ENCODE measurements at places on chromosomes 11 and 22. TPM values are rescaled to one million over a fixed set of nuclear protein-coding genes. Genes with fewer than 3 reads are reported as not detected.
A peak's percentile ranks its signal among the peaks of the same experiment; 100 is the strongest.

- no peak for DNase-seq
Measured at GRCh38 chr22:22515890-22516289, 4.2 kb downstream of the ZNF280A start.

- no peak for DNase-seq
Measured at GRCh38 chr11:33719587-33719986, 16.6 kb downstream of the CD59 start.

The KDELR3 gene
- total RNA-seq: 24.6 TPM

The KCTD17 gene
- 22.5 TPM for total RNA-seq

The POU2AF3 gene
- total RNA-seq: 2.5 TPM

The CALCA gene
- 17.6 TPM for total RNA-seq

The SAA2 gene
- total RNA-seq: not detected

The MYO7A gene
- 3.0 TPM for total RNA-seq

GRCh38 chr22:29369460-29369859 is 18.9 kb downstream of the AP1B1 start:
- DNase-seq: peak; percentile 72

DNA sequence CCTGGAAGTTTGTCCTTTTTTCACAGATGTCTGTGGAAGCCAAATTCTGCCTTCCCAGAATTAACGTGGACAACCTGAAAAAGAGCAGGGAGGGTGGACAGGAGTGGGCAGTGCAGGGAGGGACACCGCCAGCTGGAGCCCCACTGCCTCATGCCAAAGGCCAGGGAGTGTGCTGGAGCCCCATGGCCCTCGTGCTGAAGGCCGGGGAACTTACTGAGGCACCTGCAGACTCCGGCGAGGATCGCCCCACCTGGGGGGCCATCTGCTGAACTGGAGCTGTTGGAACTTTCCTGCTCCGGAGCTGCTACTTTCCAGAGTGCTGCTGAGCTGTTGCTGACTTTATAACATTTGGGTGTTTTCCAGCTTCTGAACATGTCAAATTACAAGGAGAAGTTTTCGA is 35.2 kb downstream of the MOV10L1 start:
- DNase-seq: no peak

DNA sequence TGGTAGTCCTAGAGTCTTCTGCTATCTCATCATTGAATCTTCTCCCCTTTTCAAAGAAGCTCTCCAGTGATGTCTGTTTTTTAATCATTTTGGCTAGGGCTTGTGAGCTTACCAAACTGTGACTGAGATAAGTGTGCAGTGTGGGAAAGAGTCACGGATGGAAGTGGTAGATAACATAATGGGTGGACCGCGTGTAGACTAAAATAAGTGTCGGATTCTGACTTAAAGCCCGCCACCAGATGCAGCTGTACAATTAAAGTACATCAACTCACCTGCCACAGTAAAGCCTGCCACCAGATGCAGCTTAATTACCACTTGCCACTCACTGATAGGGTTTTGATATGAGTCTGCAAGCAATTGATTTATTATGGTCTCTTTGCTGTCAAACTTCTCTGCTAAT is 581.5 kb downstream of the LRRC4C start:
- DNase-seq: no peak

The UBQLNL gene
- 0.55 TPM for total RNA-seq

The KRTAP5-8 gene
- not detected for total RNA-seq

DNA sequence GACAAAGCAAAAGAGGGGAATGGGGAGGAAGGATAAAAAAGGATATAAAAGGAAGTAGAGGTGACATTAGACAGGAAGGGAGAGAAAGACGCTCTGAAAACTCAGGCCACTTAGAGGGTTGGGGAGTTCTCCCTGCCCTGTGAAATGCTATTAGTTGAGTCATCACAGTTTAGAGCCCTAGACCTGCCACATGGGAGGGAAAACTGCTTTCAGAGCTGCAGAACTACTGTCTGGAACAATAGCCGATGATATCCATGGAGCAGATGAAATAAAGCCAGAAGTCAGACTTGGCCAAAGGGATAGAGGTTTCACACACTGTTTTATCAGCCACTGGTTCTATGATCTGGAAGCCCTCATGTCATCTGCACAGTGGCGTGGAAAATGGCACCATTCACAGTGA is 157.9 kb downstream of the NCAM1 start:
- DNase-seq: no peak

DNA sequence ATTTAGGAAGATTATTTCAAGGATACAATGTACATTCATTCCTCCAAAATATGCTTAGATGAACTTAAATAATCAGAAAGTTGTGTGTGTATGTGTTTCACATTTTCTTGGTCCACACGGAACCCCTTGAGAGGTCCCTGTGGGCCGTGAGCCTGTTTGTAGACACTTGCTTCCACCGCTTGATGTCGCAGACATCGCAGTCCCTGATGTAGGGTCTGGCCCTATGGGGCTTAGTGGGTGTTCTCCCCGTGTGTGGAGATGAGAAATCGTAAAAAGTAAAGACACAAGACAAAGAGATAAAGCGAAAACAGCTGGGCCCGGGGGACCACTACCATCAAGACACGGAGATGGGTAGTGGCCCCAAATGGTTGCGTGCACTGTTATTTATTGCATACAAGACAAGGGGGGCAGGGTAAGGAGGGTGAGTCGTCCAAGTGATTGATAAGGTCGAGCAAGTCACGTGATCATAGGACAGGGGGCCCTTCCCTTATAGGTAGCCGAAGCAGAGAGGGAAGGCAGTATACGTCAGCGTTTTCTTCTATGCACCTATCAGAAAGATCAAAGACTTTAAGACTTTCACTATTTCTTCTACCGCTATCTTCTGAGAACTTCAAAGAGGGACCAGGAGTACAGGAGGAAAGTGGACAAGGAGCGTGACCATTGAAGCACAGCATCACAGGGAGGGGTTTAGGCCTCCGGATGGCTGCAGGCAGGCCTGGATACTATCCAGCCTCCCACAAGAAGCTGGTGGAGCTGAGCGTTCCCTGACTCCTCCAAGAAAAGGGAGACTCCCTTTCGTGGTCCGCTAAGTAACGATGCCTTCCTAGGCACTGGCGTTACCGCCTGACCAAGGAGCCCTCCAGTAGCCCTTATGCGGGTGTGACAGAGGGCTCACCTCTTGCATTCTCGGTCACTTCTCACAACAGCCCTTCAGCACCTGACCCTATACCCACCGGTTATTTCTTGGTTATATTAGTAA is 1.2 kb upstream of the APOBEC3C start:
- no peak for DNase-seq

The TMEM151A gene
- 18.2 TPM for total RNA-seq

The TP53AIP1 gene
- total RNA-seq: 0.59 TPM

DNA sequence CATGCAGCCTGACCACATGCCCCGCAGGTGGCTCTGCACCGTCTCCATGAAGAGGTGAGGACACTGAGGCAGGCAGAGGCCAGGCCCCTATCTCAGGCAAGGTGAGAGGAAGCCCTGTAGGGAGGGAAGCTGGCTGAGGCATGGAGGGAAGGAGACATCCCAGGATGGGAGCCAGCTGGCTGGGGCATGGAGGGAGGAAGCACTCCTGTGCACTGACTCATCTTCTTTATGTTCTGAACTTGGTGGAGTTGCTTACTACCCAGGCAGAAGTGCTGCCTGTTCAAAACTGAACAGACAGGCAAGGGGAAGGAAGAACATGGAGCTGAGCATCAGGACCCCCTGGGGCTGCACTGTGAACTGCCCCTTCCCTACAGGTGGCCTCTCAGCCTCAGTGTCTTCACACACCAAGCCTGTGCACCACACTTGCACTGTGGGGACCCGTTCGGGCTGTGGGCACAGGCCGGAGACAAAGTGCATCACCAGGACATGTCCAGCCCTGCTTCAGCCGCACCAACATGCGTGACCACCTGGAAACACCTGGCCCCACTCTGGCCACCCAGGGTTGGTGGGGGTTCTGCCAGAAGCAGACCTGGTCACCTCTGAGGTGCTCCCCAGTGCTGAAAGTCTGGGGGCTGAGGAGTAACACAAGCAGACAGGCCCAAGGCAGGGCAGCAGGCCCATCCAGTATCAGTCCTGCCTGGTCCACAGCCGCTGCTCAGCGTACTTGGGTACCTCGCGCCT is 55.5 kb downstream of the DGCR2 start:
- no peak for DNase-seq

The HBD gene
- 1.2 TPM for total RNA-seq

DNA sequence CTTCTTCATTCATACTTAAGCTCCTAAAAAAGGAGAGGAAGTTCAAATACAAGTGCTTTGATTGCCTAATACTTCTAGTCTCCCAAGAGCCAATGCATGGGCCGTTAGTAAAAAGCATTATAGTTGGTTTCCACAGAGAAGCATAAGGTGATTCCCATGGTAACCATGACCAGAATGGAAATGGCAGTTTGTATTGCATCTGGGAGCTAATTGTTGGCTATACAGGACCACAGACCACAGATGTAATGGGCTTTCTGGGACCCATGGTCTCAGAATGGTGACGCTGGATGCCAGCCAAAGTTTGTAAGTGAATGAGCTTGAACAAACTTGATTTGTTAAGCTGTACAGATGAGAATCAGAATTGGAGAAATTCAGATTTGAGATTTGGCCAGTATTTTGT is 333.9 kb upstream of the C11orf87 start:
- DNase-seq: peak; percentile 26

The CRYBA4 gene
- not detected for total RNA-seq

The TEX54 gene
- not detected for total RNA-seq

The LDHAL6A gene
- 0.20 TPM for total RNA-seq

The GRK3 gene
- total RNA-seq: 13.6 TPM

The PTPRCAP gene
- 0.40 TPM for total RNA-seq

The PRSS23 gene
- total RNA-seq: 56.4 TPM

GRCh38 chr22:49699476-49699875 is 128.2 kb downstream of the BRD1 start:
- no peak for DNase-seq

The PHOX2A gene
- total RNA-seq: 0.17 TPM

DNA sequence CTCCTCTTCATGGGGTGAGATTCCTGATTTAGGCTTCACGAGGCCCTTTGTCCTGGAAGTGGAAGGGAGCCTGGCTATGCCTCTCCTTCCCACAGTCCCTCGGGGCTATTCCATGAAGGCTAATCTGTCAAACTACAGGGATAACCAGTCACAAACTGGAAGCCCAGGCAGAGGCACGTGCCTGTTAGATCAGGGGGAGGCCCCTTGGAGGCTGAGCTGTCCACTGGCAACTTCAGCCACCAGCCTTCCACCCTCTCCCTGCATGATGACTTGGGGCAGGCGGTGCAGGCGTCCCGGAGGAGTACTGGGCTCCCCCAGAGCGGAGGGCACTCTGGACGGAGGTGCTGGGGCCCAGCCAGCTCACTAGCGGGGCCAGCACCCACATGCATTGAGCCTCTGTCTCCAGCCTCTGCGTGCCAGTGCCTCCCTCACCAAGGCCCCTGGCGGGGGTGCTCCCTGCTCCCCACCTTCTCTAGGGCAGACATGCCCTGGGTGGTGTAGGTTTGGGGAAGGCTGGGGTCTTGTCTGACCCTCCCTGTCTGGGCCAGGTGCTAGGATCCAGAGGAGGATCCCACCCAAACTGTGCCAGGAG is 42.9 kb downstream of the WNT11 start:
- DNase-seq: no peak

The CEND1 gene
- 23.4 TPM for total RNA-seq

- no peak for DNase-seq
Measured at GRCh38 chr22:32539631-32540421, 65.2 kb downstream of the FBXO7 start.

The GP1BB gene
- 5.3 TPM for total RNA-seq

DNA sequence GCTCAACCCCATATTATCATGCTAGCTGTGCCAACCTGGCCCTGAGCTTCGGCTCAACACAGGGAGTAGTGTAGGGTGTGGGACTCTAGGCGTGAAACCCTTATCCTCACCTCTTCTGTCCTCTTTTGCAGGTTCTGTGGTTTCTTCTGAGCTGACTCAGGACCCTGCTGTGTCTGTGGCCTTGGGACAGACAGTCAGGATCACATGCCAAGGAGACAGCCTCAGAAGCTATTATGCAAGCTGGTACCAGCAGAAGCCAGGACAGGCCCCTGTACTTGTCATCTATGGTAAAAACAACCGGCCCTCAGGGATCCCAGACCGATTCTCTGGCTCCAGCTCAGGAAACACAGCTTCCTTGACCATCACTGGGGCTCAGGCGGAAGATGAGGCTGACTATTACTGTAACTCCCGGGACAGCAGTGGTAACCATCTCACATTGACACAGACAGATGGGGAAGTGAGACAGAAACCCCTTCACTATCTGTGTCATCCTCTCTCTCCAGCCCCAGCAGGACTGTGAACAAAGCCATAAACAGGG is 76.4 kb downstream of the GGTLC2 start:
- no peak for DNase-seq

GRCh38 chr11:26331911-26332571 is at the start of gene ANO3:
ANO3 (plus strand) TSS chr11:26332130; CDS start chr11:26332276, 146 bp downstream.
- peak; percentile 77 for DNase-seq

GRCh38 chr11:67344264-67344663 is 9.1 kb downstream of the POLD4 start:
- DNase-seq: no peak

DNA sequence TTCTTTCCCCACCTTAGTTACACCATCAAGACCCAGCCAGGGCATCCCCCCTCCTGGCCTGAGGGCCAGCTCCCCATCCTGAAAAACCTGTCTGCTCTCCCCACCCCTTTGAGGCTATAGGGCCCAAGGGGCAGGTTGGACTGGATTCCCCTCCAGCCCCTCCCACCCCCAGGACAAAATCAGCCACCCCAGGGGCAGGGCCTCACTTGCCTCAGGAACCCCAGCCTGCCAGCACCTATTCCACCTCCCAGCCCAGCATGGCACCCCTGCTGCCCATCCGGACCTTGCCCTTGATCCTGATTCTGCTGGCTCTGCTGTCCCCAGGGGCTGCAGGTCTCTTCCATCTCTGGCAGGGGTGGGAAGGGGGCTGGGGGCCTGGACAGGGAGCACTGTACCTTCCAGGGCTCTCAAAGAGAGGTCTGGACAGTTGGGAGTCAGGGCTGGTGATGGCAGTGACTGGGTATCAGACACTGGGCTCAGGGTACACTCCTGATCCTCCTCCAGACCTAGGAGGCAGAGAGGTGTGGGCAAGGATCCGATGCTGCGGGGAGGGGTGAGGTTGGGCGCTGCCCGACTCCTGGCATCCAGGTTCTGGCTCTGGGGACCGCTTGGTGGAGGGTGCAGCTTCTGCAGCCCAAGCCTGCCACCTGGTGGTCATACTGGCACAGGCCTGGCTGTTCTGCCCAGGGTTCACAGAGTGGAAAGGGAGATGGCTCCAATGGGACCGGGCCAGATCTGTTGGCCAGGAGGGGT is at the start of gene UPK2:
TSS of gene UPK2 (plus strand) at position 205 of the 753 bp plus-strand sequence. CDS start at position 258, 53 bp downstream.
- DNase-seq: peak; percentile 57

DNA sequence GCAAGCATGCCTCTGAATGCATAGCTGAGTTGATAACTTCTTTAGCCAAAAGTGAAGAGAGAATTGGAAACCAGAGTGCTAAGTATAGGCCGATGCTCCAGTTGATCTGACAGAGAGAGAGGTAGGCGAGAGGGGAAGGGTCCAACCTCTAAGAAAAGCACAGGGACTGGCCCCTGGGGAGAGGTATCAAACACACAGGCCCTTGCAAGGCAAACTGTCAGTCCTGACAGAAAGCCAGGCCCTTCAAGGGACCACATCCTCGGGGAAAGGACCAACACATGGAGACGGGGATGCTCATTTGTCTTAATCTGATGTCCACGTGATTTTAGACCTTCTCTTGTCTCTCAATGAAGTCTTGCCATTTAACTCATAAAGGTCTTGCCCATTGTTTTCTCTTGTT is 43.9 kb upstream of the SPATA19 start:
- DNase-seq: no peak
